Stimulated activated CD8-positive, alpha-beta memory T cell treated with anti-CD3 and anti-CD28 coated beads, Interleukin-7, amount 100 ng/mL, for 24 hours (primary cell): ENCODE measurements at places on chromosomes 4 and X.

- no peak for DNase-seq
Measured at GRCh38 chr4:74203467-74203866, 45.5 kb downstream of the MTHFD2L start.

- DNase-seq: no peak
Measured at GRCh38 chrX:15465347-15465746, 27.8 kb downstream of the PIR start.

- no peak for DNase-seq
Measured at GRCh38 chrX:135625995-135626394, 87.4 kb upstream of the CT45A1 start.

GRCh38 chr4:24055623-24056022 is 165.8 kb upstream of the PPARGC1A start:
- no peak for DNase-seq

DNA sequence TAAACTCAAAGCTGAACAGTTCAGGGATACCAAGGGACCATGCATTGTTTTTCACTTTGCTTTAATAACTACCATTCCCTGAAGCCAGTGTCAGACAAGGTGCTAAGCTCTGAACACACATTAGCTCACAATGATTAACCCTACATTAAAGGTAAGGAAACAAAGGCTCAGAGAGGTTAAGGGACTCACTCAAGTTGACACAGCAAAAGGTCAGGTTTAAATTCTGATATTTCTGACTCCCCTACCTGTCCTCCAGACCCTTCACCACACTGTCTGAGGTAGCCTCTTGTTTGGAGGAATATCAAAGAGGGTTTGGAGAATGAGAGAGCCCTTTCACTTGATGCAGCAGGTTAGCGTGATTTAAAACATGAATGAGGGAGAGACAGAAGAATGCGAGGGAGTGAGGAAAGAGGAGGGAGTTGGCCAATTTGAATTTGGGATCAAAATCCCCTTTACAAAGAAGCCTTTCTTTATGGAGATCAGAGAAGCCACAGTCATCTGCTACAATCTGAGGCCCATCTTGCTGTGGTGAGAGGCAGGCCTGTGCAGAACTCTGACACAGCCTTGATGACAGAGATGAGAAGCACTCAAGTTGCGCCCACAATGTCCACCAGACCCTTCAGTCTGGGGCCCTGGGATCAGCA is 103.5 kb downstream of the FHDC1 start:
- DNase-seq: no peak

DNA sequence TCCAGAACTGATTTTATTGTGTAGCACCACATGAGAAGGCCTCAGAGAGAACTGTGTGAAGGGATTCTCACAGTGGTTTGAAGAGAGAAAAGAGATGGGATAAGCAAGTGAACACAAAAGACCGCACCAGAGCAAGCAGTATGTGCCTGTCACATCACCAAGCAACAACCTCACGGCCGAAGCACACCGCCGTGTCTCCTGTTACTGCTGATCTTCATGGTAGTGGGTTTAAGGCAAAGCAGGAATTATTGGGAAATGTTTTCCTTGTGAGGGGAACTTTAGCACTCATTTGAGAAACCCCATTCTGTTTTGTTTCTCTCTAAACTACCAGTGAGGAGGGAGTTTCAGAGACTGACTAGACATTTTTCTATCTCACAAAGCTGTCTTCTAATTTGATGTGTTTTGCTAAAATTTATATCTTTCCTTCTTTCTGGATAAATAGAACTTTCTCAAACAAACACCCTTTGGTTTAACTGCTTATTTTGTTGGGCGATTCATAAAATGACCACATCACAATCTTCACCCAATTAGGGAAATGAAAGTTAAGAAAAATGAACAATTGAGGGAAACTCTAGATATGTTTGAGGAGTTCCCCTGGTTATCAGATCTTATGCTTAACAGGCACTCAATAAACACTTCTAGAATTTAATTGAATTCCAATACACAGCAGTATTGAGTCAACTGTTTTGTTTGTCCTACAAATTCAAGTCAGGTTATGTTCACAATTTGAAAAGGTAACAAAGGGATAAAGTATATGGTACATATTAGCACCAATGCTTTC is 16.5 kb downstream of the SH3KBP1 start:
- DNase-seq: no peak

- no peak for DNase-seq
Measured at GRCh38 chrX:154419688-154420401, 8.5 kb downstream of the TAFAZZIN start.
